EH (cell line): ENCODE measurements at places on chromosomes 1 and 21.

GRCh38 chr1:174166530-174167264 lies 7.4 kb downstream of the RABGAP1L start:
- no peak for DNase-seq

GRCh38 chr1:95263450-95263849 lies 29.4 kb downstream of the RWDD3 start:
- no peak for DNase-seq

- DNase-seq = peak; percentile 35
Observed at GRCh38 chr21:29441651-29442050, 142.9 kb downstream of the BACH1 start.

DNA sequence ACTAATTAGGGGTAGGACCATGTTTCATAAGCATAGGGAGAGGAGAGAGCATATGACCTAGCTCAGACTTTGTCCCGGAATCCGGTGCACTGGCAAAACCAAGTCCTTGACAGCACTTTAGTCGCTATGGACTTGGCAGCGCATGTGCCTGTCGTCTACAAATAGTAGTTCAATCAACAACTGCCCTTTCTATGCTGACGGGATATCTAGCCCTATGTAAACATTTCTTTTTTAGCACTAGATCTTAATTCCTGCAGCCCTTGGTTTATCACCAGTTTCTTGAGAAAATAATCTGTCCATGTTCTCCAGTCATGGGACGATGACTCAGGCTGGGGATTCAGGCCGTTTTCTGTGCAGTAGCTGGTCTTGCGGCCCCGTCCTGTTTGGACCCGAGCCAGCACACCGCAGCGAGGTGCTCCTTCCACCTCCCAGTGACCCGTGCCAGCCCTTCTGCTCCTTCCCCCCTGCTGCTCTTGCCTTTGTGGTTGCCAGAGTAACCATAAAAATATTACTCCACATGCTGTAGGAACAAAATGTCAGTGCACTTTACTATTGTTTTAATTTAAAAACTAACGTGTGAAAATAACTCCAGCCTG lies 8.6 kb upstream of the MT1HL1 start:
- no peak for DNase-seq

DNA sequence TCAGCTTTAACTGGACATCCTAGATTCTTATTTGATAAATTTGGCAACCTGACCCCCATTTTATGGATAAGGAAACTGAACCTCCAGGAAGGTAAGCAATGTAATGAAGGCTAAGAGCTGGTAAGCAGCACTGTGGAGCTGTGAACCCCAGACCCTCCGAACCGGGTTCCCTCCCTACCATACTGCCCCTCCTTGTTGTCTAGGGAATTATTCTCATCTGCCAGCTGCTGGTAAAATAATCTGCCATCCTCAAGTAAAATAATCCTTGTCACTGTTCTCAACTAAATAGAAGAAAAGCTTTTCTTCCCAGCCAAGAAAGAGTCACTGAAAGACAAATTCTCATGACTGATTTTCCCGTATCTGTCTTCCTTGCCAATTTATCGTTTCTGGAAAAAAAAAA lies 55.8 kb upstream of the PRDX6 start:
- DNase-seq = no peak
